ENCODE measurements at places on chromosomes 16 and 17. TPM values are rescaled to one million over a fixed set of nuclear protein-coding genes. Genes with fewer than 3 reads are reported as not detected.

Gene SYNGR3
- total RNA-seq: 4.8 TPM

Gene NUFIP2
- total RNA-seq: 27.9 TPM

Gene USP36
- total RNA-seq: 17.7 TPM

Gene QRICH2
- 5.1 TPM for total RNA-seq

Gene ERAL1
- 32.7 TPM for total RNA-seq

Gene MPO
- total RNA-seq: 0.17 TPM

Gene PIK3R5
- total RNA-seq: not detected

Gene HOXB1
- total RNA-seq: not detected

Gene CSF3
- total RNA-seq: not detected

Gene TM4SF5
- not detected for total RNA-seq

Gene LPCAT2
- 31.0 TPM for total RNA-seq

Gene CREBBP
- total RNA-seq: 37.7 TPM
